Activated naive CD8-positive, alpha-beta T cell treated with anti-CD3 and anti-CD28 coated beads, Interleukin-2, amount 50 U/mL, for 16 hours (primary cell): ENCODE measurements at places on chromosomes 16 and 17.

DNA sequence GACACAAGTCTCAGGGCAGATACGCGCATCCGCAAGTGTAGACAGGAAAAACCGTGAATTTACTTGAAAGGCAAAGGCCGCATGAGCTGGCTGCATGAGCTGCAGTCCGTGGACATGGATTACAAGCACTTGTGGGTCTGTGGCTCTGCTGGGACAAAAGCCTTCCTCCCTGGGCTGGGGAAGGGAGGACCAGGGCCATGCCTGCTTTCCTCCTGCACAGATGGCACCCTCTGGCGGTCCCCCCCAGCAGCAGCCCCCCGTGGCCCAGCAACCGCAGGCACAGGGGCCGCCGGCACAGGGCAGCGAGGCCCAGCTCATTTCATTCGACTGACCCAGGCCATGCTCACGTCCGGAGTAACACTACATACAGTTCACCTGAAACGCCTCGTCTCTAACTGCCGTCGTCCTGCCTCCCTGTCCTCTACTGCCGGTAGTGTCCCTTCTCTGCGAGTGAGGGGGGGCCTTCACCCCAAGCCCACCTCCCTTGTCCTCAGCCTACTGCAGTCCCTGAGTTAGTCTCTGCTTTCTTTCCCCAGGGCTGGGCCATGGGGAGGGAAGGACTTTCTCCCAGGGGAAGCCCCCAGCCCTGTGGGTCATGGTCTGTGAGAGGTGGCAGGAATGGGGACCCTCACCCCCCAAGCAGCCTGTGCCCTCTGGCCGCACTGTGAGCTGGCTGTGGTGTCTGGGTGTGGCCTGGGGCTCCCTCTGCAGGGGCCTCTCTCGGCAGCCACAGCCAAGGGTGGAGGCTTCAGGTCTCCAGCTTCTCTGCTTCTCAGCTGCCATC lies 1.7 kb upstream of the MRPL12 start:
- no peak for DNase-seq

DNA sequence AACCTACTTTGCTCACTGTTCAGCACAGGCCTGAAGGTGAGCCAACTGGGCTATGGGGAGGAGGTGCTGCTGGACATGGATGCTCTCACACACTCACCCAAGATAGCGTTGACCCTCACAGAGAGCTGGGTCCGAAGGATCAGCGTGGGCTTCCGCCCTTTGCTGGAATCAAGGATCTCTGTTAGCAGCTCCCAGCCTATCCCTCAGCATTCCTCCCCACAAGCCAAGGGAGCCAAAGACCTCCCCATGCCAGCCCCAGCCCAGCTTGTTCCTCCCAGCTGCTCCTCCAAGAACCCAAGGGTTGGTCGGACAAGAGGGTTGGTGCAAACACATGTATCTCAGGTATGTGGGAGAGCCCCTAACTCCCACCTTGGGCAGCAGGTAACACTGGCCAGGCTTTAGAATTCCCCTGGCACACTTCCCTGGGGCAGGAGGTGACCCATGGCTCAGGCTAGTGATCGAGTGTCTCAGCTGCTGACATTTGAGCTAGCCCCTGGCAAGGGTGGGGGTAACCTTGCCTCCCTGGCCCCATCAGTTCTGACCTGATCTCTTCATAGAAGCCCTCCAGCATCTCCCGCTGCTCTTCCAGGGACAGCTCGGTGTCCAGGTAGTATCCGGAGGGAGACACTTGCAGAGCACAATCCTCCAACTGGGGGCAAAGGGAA lies 8.3 kb downstream of the FHOD1 start:
- no peak for DNase-seq

DNA sequence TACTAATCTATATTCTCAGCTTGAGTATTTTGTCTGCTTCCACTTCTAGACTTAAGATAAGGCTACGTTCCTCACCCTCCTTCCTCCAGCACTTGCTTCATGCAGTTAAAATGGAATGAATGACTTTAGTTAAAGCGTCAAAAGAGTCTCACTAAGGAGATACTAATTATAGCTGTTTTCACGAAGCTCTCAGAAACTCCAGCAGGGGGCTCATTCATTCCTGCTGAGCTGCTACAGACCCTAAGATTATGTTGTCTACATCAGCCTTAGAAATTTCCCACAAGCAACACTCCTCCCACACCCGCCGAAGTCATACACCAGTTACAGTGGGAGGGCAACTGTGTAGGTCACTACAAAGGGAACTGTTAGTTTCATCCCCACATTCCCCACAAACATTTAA lies 57.0 kb upstream of the KIFC3 start:
- no peak for DNase-seq

- DNase-seq, result no peak
These were observed 164.8 kb downstream of the SNX29 start for GRCh38 chr16:12141073-12141951.

DNA sequence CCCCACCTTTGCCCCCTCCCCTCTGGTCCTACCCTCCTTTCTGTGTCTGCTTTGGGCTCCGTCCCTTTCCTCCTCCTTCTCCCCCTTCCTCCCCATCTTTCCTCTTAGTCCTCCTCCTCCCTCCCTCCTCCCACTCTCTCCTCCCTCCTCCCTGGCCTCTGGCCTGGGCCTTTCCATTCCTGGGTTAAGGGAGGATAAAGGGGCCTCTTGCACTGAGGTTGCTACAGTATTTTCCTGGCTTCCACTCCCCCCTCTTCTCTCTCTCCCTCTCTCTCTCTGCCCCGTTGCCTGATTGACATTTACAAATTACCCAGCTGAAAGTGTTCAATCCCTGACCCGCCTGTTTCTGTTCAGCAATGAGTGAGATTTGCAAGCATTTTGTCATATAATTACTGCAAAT lies 44.0 kb downstream of the MRM1 start:
- no peak for DNase-seq

- no peak for DNase-seq
These were observed 8.6 kb downstream of the DNAH17 start for GRCh38 chr17:78568494-78569115.

GRCh38 chr17:35103271-35103670 lies 16.4 kb downstream of the RAD51D start:
- DNase-seq, result no peak

- DNase-seq, result no peak
These were observed 47.5 kb upstream of the RRN3 start for GRCh38 chr16:15141586-15141985.
